Gastroesophageal sphincter (tissue), 4 donors: ENCODE measurements at places on chromosomes 5 and 9.

DNA sequence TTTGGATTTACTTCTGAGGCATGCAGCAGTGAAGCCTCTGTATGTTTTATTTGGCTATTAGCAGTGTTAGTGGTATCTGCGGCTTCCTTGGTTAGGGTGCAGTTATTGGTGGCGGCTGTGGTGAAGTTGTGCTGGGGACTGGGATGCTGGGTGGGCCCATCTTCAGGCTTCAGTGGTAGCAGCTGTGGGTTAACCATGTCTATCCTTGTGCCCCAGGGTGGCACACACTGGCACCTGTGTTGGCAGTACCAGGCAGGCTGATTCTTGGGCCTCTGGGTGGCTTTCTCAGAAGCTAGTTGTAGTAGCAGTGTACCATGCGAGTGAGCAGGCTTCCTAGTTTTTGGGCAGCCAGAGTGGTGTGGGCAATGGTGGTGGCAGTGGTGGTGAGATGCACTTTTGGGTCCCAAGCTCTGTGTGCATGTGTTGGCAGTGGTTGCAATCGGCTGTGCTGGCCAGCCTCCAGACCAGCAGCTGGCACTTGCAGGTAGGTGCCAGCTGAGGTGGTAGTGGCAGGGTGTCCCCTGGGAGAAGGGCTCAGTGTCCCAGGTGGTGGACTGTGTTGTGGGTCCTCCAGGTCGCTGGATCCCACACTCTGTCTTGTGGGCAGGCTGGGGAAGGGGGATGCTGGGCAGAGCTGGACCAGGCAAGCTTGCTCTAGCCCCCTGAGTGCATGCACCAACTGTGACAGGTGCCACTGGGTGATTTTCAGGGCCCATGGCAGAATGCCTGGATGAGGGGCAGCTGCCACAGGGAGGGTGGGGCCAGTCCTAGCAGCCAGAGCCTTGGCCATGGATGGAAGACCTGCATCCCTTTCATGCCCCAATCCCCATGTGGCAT lies 13.6 kb downstream of the AHRR start:
- ATAC-seq, result no peak

DNA sequence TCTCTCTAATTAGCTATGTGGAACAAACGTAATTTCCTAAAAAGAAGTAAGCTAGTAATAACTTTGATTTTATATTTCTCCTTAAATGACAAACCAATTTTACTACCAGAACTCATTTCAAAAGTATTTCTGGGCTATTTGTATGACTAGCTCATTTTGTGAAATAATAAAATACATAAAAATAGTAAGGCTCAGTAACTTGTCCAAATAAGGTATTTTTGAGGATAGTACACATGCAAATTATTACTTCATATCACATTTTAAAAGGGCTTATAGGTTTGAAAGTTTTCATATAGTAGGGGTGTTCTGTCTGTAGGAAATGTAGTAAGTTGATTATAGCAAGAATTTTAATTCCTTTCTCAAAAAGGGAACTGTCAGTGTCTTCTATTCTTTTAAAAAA lies 26.5 kb downstream of the C9orf85 start:
- no peak for ATAC-seq

GRCh38 chr5:176870110-176870591 lies 29.0 kb downstream of the HK3 start:
- no peak for ATAC-seq

DNA sequence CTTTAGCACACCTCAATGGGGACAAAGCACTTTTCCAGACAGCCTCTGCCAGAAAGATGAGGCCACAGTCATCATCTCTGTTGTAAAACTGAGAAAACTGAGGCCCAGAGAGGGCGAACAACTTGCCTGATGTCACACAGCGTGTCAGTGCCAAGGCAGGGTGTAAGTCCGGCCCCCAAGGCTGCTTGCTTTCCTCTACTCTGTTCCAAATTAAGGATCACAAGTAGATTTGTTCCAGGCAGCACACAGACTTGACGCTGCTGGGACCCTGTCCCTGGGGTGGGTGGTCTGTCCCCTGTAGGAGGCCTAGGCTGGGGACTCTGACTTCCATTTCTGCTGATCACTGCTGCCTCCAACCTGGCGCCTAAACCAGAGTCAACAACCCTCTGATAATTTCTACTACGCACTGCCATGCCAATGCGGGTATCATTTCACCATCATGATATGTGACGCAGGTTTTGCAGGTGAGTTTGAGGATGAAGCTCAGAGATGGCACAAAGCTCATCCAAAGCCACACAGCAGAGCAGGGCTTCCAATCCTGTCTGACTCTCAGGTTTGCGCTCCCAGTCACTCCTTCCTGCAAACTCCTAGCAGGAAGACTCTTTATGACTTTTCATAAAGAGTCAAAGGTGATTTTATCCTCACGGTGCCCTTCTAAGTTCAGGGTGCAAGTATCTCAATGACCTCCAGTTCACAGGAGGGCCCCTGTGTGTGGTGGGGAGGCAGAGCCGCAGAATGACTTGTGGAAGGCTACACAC lies 13.5 kb upstream of the RALGDS start:
- no peak for ATAC-seq

DNA sequence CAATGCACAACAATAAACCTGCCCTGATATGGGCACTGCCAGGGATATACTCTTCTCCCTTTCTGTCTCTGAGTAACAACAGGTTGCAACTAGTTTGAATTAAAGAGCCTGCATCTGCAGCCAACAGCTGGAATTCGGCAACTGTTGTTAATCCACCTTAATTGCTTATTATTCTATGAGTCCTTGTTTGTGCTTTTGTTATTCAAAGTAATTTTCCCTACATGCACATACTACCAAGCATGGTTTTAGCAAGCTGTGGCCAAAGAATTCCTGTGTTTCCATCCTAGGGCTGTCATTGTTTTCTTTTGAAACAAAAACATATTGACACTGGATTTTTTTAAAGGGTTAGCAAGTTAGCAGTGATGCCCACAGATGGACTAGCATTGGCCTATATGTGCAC lies 171.5 kb downstream of the EFNA5 start:
- no peak for ATAC-seq

DNA sequence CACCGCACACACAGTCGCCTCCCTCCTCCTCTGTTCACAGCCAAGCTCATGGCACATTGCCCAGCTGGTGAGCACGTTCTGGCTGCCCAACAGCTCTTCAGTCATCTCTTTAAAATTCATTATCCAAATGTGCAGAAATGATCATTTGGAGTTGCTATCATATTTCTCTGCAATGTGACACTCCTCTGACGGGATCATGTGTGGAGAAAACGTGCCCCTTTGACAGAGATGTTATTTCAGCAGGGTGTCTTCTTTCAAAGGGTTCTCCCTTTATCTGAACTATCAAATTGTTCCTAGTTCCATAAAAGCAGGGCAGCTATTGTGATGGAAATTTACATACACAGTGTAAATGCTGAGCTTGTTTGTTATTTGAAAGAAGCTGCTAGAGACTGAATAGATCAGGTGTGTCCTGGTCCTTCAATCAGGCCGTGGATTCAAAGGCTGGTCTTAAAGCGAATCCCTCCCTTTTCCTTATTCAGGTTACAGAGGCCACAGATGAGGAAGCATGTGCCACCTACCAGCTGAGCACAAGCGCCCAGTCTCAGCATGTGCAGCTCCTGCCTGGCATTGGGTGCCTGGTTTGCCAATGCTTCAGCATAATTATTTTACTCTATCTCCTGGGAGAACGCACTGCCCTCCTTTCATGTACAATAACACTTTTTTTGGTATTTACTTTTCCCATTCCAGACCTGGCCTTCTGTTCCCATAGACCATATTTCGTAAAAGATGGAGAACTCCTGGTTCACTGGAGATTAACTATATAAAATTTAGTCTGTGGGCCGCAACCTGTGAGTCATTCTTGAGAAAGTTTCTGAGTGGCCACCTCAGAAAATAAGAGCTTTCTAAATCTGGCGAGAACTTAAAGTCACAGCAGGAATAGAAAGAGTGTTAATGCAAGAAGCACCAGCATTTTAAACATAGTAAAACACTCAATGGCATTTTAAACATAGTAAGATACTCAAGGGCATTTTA lies 433.7 kb downstream of the ENC1 start:
- peak; percentile 53 for ATAC-seq

- no peak for ATAC-seq
Observed at GRCh38 chr5:72147569-72147968, 40.3 kb downstream of the MAP1B start.

- no peak for ATAC-seq
Observed at GRCh38 chr9:112086627-112087026, 88.5 kb downstream of the SUSD1 start.

GRCh38 chr5:40507095-40507494 lies 172.6 kb upstream of the PTGER4 start:
- ATAC-seq, result no peak

GRCh38 chr5:118353970-118354369 lies 634.4 kb downstream of the DTWD2 start:
- ATAC-seq, result no peak
